Gastroesophageal sphincter (tissue), 4 donors: ENCODE measurements at places on chromosomes 1 and 21. TPM values are rescaled to one million over a fixed set of nuclear protein-coding genes. Genes with fewer than 3 reads are reported as not detected.

- ATAC-seq = no peak
These were observed 55.9 kb upstream of the RCC1 start for GRCh38 chr1:28449904-28450303.

Gene RGS2
- total RNA-seq = 460 TPM

- peak; percentile 39 for ATAC-seq
These were observed at the start of gene TACSTD2 for GRCh38 chr1:58576727-58577653. Gene TACSTD2, minus strand, starts transcription at chr1:58577252. Its CDS starts 96 bp downstream, at chr1:58577156.

DNA sequence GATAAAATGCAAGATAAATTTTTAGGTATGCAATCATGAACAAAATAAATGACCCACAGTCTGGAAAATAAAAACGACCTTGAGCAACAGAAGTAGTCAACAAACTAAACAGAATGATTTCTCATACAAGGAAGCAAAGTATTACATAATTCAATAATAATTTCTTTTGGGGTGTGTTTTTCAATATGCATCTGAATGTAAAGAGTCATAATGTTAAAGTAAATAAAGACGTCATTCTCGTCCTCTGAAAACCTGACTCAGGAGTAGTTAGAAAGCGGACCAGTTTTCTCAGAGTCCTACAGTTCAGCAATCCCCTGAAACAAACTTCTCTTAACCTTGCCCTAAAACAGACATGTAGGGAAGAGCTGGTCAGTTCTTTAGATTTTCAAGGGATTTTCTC lies 18.6 kb downstream of the CDC42BPA start:
- no peak for ATAC-seq

Gene OR10Z1
- total RNA-seq = not detected

DNA sequence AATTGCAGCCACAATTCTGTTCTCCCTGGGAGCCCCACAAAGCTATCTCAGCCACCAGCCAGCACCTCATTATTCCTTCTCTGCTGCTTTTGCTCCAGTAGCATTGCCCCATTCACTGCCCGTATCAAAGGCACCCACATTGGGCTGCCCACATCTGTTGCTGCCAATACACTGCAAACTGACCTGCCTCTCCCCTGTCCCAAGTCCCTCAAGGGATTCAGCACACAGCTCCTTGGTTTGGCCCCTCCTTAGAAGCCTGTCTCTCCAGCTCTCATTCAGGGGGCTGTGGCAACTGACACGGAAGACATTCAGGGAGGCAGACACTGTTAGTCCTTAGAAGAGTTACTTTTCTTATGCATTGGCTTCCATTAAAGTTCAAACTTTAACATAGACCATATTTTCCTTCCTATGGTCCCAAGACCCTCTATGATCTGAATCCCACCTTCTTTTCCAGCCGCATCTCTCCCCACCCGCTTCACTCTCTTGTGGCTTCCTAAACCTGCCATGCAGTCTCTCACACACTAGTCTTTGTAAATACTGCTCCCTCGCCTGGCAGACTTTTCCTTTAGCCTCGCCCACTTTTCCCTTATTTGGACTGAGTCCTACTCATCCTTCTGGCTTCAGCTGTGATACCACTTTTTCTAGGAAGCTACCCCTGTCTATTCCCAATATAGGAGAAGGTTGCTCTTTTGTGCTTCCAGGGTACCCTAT lies 19.3 kb upstream of the KLHDC8A start:
- peak; percentile 43 for ATAC-seq

Gene FCRL1
- not detected for total RNA-seq

DNA sequence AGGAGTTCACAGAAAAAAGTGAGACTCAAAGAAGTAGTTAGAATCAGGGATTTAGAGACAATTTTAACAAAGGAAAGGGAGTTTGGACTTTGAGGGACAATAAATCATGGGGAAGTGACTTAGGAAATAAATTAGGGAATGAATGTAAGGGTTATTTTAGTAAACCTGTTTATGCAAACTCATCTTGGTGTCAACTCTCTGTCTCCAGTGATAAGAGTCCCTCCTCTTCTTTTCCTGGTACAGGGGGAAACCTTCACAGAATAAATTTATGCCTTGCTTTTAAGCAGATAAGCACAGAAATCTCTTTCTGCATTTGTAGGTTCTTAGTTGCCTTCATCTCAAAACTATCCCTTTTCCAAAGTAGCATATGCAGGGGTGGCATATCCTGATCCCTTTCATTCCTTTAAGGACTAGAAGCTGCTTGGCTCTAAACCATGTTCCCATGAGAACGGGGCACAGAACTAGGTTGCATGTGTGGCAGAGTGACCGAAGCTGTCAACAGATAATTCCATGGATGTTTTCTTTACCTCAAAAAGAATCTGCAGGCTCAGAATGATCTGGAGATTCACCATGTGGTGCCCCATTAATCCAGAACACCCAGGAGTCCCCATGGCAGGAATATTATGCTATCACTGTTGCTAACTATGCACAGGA lies 155.4 kb downstream of the ZNF648 start:
- no peak for ATAC-seq

GRCh38 chr1:173038875-173039554 lies 11.7 kb downstream of the TNFSF18 start:
- ATAC-seq = no peak

Gene SEC22B
- total RNA-seq = 38.8 TPM

GRCh38 chr1:244350027-244350426 lies 101.7 kb downstream of the ADSS2 start:
- ATAC-seq = no peak

Gene MAGI3
- total RNA-seq = 26.6 TPM

GRCh38 chr1:23638786-23639241 lies 52.8 kb upstream of the RPL11 start:
- ATAC-seq = no peak

DNA sequence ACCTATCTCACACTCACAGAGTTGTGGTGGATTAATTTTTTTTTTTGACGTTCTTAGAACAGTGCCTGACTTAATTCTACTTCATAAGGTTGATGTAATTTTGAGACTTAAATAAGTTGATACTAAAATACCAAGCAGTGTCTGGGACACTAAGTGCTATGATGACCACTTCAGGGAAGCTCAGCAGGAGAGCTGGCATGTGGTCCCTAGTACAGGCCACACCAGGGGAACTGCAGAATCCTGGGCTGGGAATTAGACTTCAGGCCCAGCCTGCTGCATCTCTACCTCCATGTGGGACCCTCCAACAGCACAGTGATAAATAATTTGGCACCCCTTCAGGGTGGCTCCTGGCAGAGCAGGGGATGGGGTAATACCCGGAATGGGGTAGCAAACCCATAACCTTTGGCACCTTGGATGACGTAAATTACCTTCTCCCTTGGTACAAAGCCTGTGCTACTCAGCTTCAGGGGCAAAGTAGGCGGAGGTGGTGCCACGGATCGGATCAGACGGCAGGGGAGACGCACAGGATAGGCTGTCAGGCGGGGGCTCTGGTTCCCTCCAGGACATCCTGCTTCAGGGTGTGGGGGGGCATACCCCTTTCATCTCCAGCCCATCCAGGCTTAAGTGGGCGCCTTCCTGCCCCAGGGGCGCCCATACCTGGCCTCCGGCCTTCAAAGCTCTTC lies 4.8 kb downstream of the MFSD2A start:
- ATAC-seq = no peak

Gene URB1
- 22.6 TPM for total RNA-seq

Gene TOMM20
- total RNA-seq = 104 TPM

DNA sequence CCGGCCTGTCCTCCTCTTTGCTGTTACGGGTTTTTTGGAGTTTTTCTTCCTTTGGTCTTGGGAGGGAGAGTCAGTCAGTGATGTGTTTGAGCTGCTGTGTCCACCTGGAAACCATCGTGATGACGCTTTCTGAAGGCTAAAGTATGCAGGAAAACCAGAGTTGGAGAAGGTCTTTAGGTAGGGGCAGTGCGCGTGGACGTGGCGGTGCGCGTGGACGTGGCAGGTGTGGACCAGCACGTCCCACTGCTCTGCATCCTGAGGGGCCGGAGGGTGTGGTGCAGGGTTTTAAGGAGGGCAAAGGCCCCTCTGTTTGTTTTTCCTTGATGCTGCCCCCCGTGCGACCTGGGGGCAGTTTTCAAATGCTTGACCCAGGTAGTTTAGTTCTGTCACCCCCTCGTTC lies 29.9 kb downstream of the PRKCZ start:
- no peak for ATAC-seq

Gene MYOM3
- not detected for total RNA-seq

DNA sequence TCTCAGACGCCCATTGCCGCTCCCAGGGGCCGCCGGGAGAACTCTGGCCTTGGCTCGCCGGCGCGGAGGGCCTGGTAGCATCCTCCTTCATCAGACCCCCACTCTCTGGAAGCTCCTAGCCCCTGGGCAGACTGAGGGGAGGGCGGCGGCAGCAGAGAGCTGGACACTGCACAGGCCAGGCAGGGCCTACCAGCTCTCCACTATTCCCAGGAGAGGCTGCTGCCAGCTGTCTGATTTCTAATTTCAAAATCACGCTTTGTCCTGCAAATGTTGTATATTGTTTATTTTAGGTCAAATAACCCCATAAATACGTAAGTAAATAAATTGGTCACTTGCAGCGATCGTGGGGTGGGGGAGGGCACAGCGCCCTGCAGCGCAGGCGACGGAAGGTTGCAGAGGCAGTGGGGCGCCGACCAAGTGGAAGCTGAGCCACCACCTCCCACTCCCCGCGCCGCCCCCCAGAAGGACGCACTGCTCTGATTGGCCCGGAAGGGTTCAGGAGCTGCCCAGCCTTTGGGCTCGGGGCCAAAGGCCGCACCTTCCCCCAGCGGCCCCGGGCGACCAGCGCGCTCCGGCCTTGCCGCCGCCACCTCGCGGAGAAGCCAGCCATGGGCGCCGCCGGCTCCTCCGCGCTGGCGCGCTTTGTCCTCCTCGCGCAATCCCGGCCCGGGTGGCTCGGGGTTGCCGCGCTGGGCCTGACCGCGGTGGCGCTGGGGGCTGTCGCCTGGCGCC lies at the start of gene MTARC1:
MTARC1 (plus strand) TSS at position 577 of the 732 bp plus-strand sequence; CDS start at position 609, 32 bp downstream.
- peak; percentile 75 for ATAC-seq

Gene FCRL5
- 0.13 TPM for total RNA-seq

DNA sequence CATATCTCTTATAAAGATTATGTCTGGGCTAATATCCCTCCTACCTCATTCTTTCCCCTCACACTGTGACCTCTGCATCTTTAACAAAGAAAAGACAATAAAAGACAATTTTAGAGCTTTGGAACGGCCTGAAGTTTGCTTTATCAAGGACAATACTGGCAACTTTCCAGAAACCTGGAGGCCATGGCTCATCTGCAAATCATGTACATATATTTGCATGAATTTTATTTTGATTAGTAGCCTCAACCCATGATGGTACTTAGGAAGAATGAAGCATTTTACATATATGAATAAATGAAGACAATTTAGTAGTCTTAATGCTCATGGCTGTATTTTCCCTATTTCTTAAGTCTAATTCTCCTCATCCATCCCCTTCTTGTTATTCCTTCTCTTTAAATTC lies 612.2 kb upstream of the CXADR start:
- no peak for ATAC-seq

GRCh38 chr1:53393325-53393792 lies 65.5 kb upstream of the LRP8 start:
- ATAC-seq = peak; percentile 83

- no peak for ATAC-seq
These were observed 159.3 kb downstream of the DSCAM start for GRCh38 chr21:40687625-40688024.

- ATAC-seq = no peak
These were observed 158.3 kb downstream of the FGGY start for GRCh38 chr1:59455206-59455605.

Gene LMOD1
- 1,570 TPM for total RNA-seq

DNA sequence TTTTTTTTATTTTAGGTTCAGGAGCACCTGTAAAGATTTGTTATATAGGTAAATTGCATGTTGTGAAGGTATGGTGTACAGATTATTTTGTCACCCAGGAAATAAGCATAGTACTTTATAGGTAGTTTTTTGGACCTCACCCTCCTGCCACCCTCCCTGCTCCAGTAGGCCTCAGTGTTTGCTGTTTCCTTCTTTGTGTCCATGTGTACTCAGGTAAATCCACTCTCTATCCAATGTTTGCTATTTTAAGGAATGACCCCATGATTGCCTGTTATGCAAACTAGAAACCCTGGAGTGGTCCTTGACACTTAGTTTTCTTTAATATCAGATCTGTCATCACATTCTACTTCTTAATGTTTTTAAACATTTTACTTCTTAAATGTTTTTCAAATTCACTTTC lies 33.9 kb downstream of the LHX9 start:
- no peak for ATAC-seq

DNA sequence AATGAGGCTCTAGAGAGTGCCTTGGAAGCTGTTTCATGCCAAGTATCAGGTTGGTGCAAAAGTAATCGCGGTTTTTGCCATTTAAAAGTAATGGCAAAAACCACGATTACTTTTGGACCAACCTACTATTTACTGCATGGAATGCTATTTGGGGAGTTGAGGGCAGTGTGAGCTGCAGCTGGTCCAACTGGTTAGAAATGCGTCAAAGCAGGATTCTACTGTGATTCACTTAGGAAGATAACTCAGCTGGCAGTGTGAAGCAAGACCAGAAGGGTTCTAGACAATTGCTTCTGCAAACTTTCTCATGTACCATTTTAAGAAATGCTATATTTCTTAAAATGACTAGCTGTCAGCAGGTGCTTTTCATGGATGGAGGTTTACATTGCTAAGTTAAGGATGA lies 21.2 kb upstream of the PLA2G2C start:
- ATAC-seq = no peak

DNA sequence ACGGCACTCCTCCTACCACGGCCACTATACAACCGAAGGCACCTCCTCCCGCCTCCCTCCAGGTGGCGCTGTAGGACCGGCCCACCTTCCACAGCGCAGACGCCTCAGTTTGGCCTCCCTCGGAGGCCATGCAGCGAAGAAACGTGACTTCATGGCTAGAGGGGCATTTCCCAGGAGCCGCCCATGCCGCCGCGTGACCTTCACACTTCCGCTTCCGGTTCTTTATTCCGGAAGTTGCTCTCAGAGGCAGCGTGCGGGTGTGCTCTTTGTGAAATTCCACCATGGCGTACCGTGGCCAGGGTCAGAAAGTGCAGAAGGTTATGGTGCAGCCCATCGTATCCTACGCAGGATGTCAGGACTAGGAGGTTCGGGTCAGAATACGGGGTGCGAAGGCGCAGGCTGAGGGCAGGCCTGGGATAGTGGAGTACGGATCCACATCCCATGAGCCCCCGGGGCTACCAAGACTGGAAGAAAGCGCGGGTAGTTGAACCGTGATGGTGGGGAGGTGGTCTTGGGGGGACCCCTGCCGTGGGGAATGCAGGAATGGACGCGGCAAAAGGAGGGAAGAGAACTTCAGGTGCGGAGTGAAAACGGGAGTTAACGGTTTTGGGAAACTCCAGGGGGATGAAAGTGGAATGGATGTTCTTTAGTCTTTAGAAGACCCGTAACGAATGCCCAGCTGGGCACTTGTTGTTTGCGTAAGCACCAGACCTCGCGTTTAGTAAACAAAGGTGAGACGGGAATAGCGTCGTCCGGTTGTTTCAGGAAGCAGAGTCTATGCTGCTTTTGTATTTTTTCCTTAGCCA lies at the start of gene SNRPE:
SNRPE (plus strand) TSS at position 221 of the 806 bp plus-strand sequence; CDS start at position 282, 61 bp downstream.
- ATAC-seq = peak; percentile 98

Gene ZBTB48
- 13.8 TPM for total RNA-seq

- no peak for ATAC-seq
These were observed 253.0 kb downstream of the PRDM2 start for GRCh38 chr1:13952985-13953384.

GRCh38 chr1:160863774-160864131 lies 1.1 kb upstream of the CD244 start:
- no peak for ATAC-seq
